ENCODE measurements at places on chromosomes 5 and 9.

- DNase-seq = peak; percentile 76
Measured at GRCh38 chr9:6054280-6055099, 39.1 kb upstream of the RANBP6 start.

DNA sequence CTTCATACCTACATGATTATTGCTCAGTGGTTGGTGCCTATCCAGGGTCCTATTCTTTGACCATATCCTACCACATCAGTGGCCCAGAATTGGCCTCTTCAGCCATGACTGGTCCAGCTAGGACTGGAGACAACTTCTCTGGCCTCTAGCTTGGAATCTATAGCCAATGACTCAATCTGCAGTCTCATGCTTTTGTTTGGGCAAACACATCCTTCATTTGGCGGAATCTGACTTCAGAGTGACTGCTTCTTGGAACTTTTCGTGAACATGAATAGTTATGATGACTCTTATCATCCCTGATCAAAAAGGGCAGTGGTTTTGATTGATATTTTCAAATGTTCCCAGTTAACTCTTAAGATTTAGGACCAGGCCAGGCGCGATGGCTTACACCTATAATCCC is 134.1 kb downstream of the PAPPA start:
- peak; percentile 49 for DNase-seq

- DNase-seq = peak; percentile 74
Measured at GRCh38 chr5:9437741-9438240, 108.1 kb downstream of the SEMA5A start.

DNA sequence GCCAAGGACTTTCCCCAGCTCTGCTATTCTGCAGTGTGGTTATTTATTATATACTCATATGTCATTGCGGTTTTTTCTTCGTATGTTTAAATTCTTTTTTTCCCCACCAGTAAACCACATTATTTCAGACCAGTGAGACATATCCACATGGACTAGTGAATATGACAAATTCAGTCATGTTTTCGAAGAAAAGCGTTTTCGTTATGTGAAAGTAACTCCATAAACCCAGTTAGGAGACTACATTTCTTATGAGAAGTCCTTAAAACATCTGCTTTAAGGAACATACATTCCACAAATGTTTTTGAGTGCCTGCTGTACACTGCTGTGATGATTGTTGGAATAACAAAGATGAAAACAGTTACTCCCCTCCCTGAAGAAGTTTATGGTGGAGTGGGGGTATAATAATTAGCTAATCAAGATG is 591.8 kb upstream of the CLINT1 start:
- DNase-seq = peak; percentile 81

- peak; percentile 34 for DNase-seq
Measured at GRCh38 chr9:109956717-109957440, 176.9 kb downstream of the PALM2AKAP2 start.

GRCh38 chr5:20497356-20497755 is 509.4 kb upstream of the CDH18 start:
- DNase-seq = no peak

DNA sequence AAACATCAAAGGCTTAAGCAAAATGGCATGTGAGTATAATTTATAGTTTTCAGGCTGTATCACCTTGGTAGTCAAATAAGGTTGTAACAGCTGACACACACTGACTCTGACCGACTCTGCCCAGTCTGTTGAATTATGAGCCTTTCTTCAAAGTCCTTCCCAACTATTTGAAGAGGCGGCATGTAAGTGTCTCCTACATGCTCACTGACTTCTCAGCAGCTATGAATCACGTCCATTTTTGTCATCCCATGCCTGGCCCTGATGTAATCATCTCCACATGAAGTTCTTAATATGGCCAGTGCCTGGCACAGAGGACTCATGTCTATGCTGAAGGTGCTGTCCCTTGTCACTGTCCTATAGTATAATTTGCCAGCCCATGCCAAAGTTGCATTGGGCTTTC is 5.1 kb upstream of the PTBP3 start:
- DNase-seq = peak; percentile 68
